HT1080 (cell line): ENCODE measurements at places on chromosomes 12 and 14. TPM values are rescaled to one million over a fixed set of nuclear protein-coding genes. Genes with fewer than 3 reads are reported as not detected.

ZFYVE1 gene
- total RNA-seq: 6.6 and 7.4 TPM in 2 replicates

DNA sequence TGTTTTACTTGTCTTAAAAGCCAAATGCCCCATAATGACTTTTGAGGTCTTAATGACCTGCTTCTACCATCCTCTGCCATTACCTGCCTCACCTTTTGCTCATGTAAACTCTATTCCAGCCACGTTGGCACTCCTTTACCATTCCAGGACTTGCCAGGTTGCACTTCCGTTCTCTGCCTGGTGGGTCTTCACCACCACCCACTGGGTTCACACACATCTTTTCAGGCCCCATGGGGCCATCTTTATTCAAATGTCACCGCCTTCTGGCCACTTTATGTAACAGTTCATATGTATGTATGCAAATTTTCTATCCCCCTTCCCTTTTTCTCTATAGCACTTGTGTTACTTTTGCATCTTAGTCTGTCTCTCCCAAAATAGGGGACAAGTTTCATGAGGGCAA lies 57.7 kb downstream of the ATP2A2 start:
- peak; percentile 22 for DNase-seq

SLC38A4 gene
- not detected in 2 replicates for total RNA-seq

GRCh38 chr12:111412830-111413441 lies 7.2 kb downstream of the SH2B3 start:
- DNase-seq: no peak
